HFFc6 (cell line): ENCODE measurements at places on chromosomes 13 and 19.

- no peak overlapping the region for H3K4me3 ChIP-seq
- H3K4me1 ChIP-seq = peaks cover 5% of the 10 kb centered on the region; the same call in 1 of the 2 replicates
- no peaks in the 10 kb centered on the region for H3K36me3 ChIP-seq
- H3K27me3 ChIP-seq = peaks cover 18% of the 10 kb centered on the region
These were observed 9.5 kb upstream of the URAD start for GRCh38 chr13:27997904-27998522.

DNA sequence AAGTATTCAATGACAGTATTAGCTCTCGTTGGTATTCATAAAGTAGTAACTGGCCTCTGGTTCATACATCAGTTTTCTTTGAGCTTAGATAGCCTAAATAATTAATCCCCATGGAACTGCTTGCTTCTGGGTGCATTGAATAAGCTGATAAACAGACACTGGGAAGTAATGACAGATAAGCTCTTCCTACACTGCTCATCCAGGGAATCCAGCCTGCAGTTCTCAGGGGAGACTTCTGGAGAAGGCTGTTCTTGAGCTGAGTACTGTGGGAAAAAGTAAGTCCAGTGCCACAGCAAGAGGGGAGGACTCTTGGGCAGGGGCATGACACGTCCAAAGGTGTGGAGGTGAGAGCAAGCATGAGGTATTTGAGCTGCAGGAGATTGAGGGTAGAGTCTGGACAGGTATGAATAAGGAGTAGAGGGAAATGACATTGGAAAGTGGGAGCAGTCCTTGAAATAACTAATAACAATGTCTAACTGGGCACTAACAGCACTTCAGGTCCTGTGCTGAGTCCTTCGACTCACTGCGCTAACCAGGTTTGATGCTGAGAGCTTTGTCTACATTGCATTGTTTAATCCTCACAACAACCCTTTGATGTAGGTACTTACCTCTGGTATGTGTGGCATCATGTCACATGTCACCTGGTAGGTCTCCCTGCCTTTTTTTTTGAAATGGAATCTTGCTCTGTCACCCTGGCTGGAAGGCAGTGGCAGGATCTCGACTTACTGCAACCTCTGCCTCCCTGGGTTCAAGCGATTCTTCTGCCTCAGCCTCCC, 7.2 kb downstream of the GARRE1 start:
- peak overlapping the region; percentile 29 for H3K27ac ChIP-seq
- H3K27me3 ChIP-seq = no peaks in the 10 kb centered on the region; the same call in 1 of the 2 replicates
- no peak for DNase-seq
- H3K36me3 ChIP-seq = peaks cover 18% of the 10 kb centered on the region
- H3K4me3 ChIP-seq = peak overlapping the region; percentile 74

- peaks cover 15% of the 10 kb centered on the region for H3K36me3 ChIP-seq
- peak overlapping the region; percentile 48 for H3K27ac ChIP-seq
- no peak for DNase-seq
- peak overlapping the region; percentile 89 for H3K4me3 ChIP-seq
These were observed 12.2 kb upstream of the JSRP1 start for GRCh38 chr19:2268480-2268830.

DNA sequence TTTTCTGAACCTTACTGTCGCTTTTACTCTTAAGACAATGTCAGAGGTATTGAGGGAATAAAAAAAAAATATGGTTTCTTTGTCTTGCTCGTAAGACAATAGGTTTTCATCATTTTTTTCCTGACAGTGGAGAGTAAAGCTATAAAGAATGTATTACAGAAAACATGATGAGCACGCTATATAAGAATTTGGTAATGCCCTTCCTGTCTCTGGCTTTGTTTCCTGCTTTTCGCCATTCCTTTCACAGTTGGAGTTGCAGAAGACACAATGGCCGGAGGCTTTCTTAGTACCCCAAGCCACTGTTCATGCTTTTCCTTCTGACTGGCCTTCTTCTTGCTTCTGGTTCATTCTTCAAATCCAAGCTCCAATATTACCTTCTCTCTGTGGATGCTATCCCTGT, 101.0 kb upstream of the DACH1 start:
- no peak overlapping the region for H3K4me3 ChIP-seq
- no peaks in the 10 kb centered on the region for H3K4me1 ChIP-seq
- H3K27ac ChIP-seq = no peak overlapping the region

DNA sequence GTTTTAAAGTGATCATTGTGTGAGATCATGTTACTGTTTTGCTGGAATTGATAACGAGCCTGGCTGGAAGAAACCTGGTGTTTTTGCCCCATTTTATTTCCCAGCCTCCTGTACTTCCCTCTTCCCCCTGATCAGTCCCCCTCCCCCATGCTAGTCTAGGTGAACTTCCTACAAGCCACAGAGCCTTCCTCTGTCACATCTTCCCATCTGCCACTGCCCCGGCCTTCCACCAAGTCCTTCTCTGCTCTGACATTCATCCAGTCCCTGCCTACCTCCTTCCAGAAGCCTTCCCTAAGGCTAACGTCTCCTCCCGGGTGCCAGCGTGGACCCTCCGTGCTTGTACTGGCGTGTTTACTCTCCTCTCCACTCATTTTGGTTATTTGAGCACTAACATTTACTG, 14.3 kb downstream of the FARP1 start:
- H3K27ac ChIP-seq = peak overlapping the region; percentile 62
- no peak overlapping the region for H3K4me3 ChIP-seq
- no peaks in the 10 kb centered on the region for H3K27me3 ChIP-seq
- DNase-seq = no peak
- peaks cover 63% of the 10 kb centered on the region for H3K4me1 ChIP-seq

DNA sequence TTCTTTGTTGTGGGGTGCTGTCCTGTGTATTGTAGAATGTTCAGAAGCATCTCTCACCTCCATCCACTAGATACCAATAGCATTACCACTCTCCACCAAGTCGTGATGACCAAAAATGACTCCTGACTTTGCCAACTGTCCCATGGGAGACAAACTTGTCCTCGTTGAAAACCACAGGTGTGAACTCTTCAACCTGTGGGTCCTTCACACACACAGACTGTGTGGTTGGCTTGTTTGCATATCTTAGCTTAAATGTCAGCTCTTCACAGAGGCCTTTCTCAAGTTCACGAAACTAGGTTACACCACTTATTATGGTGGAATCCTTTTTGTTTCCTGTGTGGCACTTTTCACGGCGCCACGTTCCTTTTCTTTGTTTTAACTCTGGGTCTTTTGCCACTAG, 6.8 kb downstream of the GPC5 start:
- H3K4me1 ChIP-seq = no peaks in the 10 kb centered on the region
- DNase-seq = no peak
- no peak overlapping the region for H3K4me3 ChIP-seq

DNA sequence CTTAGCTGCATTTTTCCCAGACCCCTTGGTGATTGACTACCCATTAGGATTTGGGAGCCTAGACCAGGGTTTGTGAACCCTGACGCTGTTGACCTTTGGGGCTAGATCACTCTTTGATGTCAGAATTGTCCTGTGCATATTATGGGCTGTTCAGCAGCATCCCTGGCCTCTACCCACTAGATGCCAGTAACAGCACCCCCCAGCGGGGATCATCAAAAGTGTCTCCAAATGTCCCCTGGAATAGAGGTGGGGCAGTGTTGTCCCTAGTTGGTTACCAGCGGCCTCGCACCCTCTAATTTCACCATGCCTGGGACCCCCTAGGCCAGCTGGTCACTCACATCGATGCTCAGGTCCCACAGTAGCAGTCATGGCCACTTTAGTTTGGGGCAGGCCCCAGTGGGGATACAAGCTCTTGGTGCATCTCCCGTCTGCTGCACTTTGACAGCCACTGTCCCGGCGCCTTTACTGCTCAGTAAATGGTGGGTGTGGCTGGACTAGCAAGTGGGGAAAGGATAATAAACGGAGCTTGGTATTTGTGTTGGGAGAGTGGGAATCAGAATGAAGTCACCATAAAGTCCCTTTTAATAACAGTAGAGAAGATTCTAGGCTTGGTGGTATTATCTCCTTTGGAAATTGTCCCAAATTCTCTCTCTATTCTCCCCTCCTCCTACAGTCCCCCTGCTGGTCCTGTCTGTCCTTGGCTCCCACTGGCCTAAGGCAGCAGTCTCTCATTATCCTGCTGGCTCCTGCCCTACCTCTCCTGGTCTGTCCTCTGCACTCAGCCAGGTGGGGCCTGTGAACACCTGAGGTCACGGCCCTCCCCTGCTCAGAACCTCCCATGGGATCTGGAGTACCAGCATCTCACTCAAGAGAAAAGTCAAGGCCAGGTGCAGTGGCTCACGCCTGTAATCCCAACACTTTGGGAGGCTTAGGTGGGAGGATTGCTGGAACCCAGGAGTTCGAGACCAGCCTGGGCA, 80.6 kb downstream of the SIPA1L3 start:
- DNase-seq = no peak
- H3K4me1 ChIP-seq = peaks cover 51% of the 10 kb centered on the region
- no peak overlapping the region for H3K4me3 ChIP-seq
- peak overlapping the region; percentile 36; the same call in 1 of the 2 replicates for H3K27ac ChIP-seq

DNA sequence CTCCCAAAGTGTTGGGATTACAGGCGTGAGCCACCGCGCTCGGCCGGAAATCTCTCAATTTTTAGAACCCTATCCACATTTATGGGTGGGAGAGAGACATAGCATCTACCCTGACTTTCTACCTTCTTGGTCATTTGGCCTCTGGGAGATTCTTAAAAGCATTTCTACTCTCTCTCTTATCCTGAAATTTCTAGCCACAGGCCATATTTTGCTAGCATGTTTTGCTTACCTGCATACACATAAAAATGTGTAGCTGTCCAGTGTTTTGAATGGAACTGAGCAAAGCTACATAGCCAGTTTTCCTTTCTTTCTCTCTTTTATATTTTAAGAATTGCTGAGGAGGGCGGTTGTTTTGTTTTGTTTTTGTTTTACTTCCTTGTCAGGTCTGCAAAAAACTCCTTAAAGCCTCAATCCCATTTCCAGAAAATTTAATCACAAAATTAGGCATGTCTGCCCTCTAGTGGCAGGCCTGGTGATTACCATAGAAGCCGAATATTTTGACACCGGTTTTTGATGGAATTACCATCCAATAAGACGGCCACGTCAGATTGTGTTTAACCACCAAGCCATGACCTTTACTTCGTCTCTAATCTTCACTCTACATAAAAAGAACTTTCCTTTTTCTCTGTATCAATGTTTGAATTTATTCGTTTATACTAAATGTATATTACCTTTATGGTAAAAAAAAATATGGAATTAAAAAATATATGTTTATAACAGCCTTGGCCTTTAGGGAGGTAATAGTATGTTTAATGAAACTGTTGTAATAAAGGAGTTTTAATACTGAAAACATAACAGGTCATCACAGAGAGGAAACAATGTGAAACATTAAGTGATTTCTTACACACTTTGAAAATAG, 34.4 kb upstream of the OXGR1 start:
- H3K36me3 ChIP-seq = no peaks in the 10 kb centered on the region
- H3K27me3 ChIP-seq = peaks cover 10% of the 10 kb centered on the region
- peak; percentile 28 for DNase-seq
- H3K4me3 ChIP-seq = no peak overlapping the region

- no peak overlapping the region for H3K4me3 ChIP-seq
- H3K27me3 ChIP-seq = peaks cover 40% of the 10 kb centered on the region
- H3K36me3 ChIP-seq = no peaks in the 10 kb centered on the region
- no peak overlapping the region for H3K27ac ChIP-seq
- H3K4me1 ChIP-seq = no peaks in the 10 kb centered on the region
These were observed 26.8 kb upstream of the CEACAM21 start for GRCh38 chr19:41548954-41549688.

- no peaks in the 10 kb centered on the region for H3K4me1 ChIP-seq
- H3K27me3 ChIP-seq = no peaks in the 10 kb centered on the region; the same call in 1 of the 2 replicates
- no peak overlapping the region for H3K4me3 ChIP-seq
- no peaks in the 10 kb centered on the region for H3K36me3 ChIP-seq
- no peak for DNase-seq
- no peak overlapping the region for H3K27ac ChIP-seq
These were observed 82.3 kb downstream of the CDADC1 start for GRCh38 chr13:49329831-49330545.

DNA sequence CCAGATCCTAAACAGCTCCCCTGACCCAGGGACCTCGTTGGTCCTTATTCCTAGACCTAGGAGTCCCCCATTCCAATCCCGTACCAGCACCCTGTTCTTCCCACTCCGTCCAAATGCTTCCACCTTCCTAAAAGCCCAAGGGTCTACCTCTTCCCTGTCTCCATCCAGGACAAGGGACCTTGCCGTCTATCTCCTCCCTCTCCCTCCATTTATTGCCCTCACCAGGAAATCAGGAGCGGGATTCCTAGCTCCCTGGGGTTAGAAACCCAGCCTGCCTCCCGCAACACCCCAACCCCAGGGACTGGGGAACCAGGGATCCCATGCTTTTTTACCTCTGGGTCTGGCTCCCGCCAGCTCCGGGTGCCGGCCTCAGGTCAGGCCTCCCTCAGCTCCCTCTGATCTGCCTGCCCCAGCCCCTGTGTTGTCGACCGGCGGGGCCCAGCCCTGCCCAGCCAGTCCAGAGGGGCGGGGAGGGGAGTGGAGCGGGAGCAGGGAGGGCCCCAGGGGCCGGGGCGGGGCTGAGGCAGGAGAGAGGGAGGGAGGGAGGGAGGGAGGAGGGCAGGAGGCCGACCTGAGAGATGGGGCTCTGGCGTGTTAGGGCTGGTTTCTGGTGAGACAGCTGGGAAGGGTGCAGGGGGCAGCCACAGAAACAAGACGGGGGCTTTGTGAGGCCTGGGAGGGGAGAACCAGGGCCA, at the start of gene B3GNT8:
Gene B3GNT8, minus strand, starts transcription at position 423 of the 695 bp plus-strand sequence. CDS start 596 bp downstream, outside the sequence.
- DNase-seq = peak; percentile 14
- H3K36me3 ChIP-seq = peaks cover 7% of the 10 kb centered on the region
- H3K27ac ChIP-seq = peak within 1 kb of the TSS; percentile 78
- H3K4me3 ChIP-seq = peak within 1 kb of the TSS; percentile 80

- H3K27ac ChIP-seq = peak overlapping the region; percentile 97
- H3K4me1 ChIP-seq = peaks cover 30% of the 10 kb centered on the region
- H3K36me3 ChIP-seq = no peaks in the 10 kb centered on the region
- DNase-seq = no peak
- H3K4me3 ChIP-seq = peak overlapping the region; percentile 92
These were observed 1.1 kb downstream of the DHRS12 start for GRCh38 chr13:51802631-51803418.

- no peaks in the 10 kb centered on the region for H3K4me1 ChIP-seq
- H3K4me3 ChIP-seq = no peak overlapping the region
- H3K36me3 ChIP-seq = no peaks in the 10 kb centered on the region
These were observed 75.6 kb upstream of the ZNF507 start for GRCh38 chr19:32269831-32270230.

DNA sequence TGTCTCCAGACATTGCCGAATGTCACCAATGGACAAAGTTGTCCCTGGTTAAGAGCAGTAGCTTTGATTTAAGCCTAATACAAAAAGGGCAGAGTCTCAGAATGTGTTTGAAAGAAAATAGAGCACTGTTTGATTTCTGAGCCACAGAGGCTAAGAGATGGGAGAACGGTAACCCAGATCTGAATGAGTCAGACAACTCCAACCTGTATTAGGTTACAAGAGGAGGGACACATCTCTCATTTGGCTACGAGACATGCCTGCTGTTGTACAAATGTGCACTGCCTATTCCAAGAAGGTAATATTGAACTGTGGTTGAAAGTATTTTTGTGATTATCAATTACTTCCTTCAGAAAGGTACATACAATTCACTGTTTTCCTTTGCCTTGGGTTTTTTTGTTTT, 4.9 kb upstream of the HSPH1 start:
- no peak overlapping the region for H3K27ac ChIP-seq
- no peaks in the 10 kb centered on the region for H3K27me3 ChIP-seq
- no peak overlapping the region for H3K4me3 ChIP-seq
- H3K4me1 ChIP-seq = peaks cover 12% of the 10 kb centered on the region
- no peak for DNase-seq

- H3K27me3 ChIP-seq = peaks cover 24% of the 10 kb centered on the region
- H3K4me1 ChIP-seq = no peaks in the 10 kb centered on the region; the same call in 1 of the 2 replicates
- no peak overlapping the region for H3K27ac ChIP-seq
- H3K4me3 ChIP-seq = no peak overlapping the region
These were observed 59.7 kb downstream of the DLEU7 start for GRCh38 chr13:50783717-50784290.

- no peak overlapping the region for H3K27ac ChIP-seq
- no peaks in the 10 kb centered on the region for H3K4me1 ChIP-seq
- no peak overlapping the region for H3K4me3 ChIP-seq
- H3K36me3 ChIP-seq = no peaks in the 10 kb centered on the region
These were observed 278.6 kb upstream of the TSHZ3 start for GRCh38 chr19:31627620-31628365.
